ENCODE measurements at places on chromosomes 16 and 17.
A peak's percentile ranks its signal among the peaks of the same experiment; 100 is the strongest.

DNA sequence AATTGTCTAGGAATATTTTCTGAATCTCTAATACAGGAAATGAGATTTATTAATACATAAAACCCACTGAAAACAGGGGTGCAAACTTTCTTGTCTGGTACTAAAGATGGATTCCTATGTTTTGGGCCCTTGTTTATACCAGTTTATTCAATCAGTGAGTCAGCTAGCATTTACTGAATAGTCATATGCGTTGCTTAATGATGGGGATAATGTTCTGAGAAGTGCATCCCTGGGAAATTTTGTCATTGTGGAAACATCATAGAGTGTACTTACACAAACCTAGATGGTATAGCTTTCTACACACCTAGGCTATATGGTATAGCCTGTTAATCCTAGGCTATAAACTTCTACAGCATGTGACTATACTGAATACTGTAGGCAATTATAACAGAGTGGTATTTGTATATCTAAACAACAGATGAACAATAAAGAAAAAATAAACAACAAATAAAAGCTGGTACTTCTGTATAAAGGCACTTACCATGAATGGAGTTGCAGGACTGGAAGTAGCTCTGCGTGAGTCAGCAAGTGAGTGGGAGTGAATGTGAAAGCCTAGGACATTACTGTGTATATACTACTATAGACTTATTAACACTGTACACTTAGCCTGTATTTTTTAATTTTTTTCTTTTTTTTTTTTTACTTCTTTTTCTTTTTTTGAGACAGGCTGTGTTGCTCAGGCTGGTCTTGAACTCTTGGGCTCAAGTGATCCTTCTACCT lies 63.7 kb downstream of the SIAH1 start:
- no peak for DNase-seq

DNA sequence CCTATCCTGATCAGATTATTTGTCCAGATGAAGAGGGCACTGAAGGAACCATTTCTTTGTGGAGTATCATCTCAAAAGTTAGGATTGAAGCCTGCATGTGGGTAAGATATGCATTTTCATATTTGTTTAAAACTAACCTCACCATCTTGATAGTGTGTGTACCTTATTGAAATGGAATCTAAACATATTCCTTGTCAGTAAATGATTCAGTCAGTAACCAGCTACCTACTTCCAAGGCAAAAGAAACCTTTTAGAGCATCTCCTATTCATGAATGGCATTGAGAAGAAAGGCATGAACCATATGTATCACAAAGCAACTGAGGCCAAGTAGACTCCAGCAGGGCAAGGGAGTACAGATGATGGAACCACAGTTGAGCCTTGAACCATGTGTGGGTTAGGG lies 57.6 kb downstream of the VMP1 start:
- no peak for DNase-seq

- no peak for DNase-seq
Observed at GRCh38 chr16:10625595-10626357, 45.4 kb upstream of the EMP2 start.

- DNase-seq: peak; percentile 32
Observed at GRCh38 chr16:74743045-74743667, 31.5 kb downstream of the FA2H start.

DNA sequence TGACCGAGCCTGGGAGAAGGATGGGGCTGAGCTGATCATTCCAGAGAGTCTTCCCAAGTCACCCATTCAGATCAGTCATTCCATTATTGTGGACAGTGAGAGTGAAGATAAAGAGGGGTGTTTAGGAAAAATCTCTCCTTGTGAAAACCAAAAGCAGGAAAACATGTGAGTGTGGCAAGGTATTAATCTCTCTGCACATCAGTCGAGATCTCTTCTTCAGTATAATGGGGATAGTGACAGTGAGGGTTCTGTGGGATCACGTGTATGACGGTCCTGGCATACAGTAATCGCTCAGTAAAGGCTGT lies 35.4 kb downstream of the CHD9 start:
- DNase-seq: no peak

- DNase-seq: no peak
Observed at GRCh38 chr17:32960815-32961214, 30.8 kb upstream of the SPACA3 start.

DNA sequence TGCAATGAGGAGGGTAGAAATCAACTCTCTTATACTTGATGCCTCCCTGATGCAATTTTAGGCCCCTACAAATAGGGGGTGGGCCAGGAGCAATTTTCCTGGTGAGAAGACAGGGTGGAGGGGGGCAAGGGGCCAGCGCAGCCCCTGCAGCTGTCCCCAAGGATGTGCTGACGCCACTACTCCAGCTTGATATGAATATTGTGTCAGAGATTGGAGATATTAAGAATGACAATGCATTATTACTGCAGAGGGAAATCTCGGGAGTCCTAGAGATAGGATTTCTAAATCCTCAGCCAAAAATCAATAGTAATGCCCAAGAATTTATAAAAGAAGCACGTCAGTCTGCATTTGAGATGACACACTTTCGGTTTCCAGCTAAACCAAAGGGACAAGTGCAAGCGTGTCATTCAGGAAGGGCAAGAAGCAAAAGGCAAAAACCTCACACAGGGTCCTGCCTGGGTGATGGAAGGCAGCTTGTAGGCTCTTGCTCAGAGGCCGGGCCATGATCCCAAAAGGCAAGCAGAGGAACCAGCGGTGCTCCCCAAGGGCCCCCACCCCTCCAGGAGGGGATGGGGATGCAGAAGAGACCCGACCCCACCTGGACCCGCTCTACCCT lies 178.8 kb downstream of the C16orf78 start:
- DNase-seq: no peak

DNA sequence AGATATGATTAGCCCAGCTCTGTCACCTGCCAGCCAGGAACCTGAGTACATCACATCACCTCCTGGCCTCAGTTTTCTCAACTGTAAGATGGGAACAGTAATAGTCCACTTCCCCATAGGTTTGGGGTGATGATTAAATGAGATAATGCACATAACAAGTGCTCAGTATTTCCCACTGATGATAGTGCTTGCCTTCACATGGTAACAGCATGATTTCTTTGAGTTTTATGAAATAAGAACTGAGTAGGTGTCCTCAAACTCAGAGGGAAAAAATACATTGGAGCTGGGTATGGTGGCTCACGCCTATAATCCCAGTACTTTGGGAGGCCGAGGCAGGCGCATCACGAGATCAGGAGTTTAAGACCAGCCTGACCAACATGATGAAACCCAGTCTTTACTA lies 30.1 kb upstream of the SNN start:
- DNase-seq: no peak

- peak; percentile 38 for DNase-seq
Observed at GRCh38 chr17:63274146-63274545, 172.0 kb downstream of the CYB561 start.

- no peak for DNase-seq
Observed at GRCh38 chr17:33523577-33523981, 230.5 kb upstream of the ASIC2 start.

DNA sequence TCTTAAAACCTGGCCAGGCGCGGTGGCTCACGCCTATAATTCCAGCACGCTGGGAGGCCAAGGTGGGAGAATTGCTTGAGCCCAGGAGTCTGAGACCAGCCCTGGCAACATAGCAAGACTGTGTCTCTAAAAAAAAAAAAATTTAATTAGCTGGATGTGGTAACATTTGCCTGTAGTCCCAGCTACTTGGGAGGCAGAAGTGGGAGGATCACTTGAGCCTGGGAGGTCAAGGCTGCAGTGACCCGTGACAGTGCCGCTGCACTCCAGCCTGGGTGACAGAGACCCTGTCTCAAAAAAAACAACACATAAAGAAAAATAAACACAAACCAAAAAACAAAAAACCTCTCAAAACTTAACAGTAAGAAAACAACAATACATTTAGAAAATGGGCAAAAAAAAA lies 106.3 kb downstream of the SMG6 start:
- no peak for DNase-seq
